ENCODE measurements at places on chromosomes 7 and 10. TPM values are rescaled to one million over a fixed set of nuclear protein-coding genes. Genes with fewer than 3 reads are reported as not detected.

The UCMA gene
- total RNA-seq, result not detected

The ZNF862 gene
- 3.4 TPM for total RNA-seq

The TFR2 gene
- total RNA-seq, result 2.2 TPM

The CLEC2L gene
- 0.09 TPM for total RNA-seq

The GNAT3 gene
- not detected for total RNA-seq

The PAX4 gene
- not detected for total RNA-seq

The C10orf62 gene
- total RNA-seq, result not detected

The FAM25C gene
- total RNA-seq, result 0.98 TPM

The OGDHL gene
- total RNA-seq, result 0.29 TPM

The DOCK1 gene
- total RNA-seq, result 18.8 TPM

The WDR37 gene
- 7.9 TPM for total RNA-seq

The ZDHHC16 gene
- 52.7 TPM for total RNA-seq

The TMEM273 gene
- not detected for total RNA-seq

The SGMS1 gene
- 43.7 TPM for total RNA-seq

The CACNA2D1 gene
- total RNA-seq, result 7.0 TPM

The ENTPD1 gene
- total RNA-seq, result not detected

The AKR1C3 gene
- total RNA-seq, result 1,197 TPM

The VWA2 gene
- 0.05 TPM for total RNA-seq

The GPR85 gene
- total RNA-seq, result not detected

The GIMAP2 gene
- total RNA-seq, result 0.09 TPM

The RBM20 gene
- total RNA-seq, result 3.3 TPM

The FGFBP3 gene
- total RNA-seq, result 2.5 TPM

The PBLD gene
- total RNA-seq, result 3.3 TPM

The ORAI2 gene
- 32.1 TPM for total RNA-seq

The SPDYE16 gene
- not detected for total RNA-seq

The NYAP1 gene
- 5.8 TPM for total RNA-seq

The TUBAL3 gene
- 0.21 TPM for total RNA-seq

The SLC13A1 gene
- not detected for total RNA-seq

The ZDHHC4 gene
- 50.3 TPM for total RNA-seq

The RPEL1 gene
- not detected for total RNA-seq

The PILRA gene
- total RNA-seq, result 5.2 TPM

The SFTPA1 gene
- not detected for total RNA-seq

The LGI1 gene
- not detected for total RNA-seq

The SLC18A2 gene
- total RNA-seq, result 0.02 TPM

The PIK3CG gene
- not detected for total RNA-seq

The FXYD4 gene
- not detected for total RNA-seq

The NME8 gene
- total RNA-seq, result not detected

The TNRC18 gene
- total RNA-seq, result 40.1 TPM

The FHIP2A gene
- total RNA-seq, result 11.4 TPM

The SPDYE11 gene
- not detected for total RNA-seq

The WNT16 gene
- 1.2 TPM for total RNA-seq

The ZNF804B gene
- total RNA-seq, result not detected

The EVX1 gene
- total RNA-seq, result 0.13 TPM

The TYSND1 gene
- total RNA-seq, result 16.3 TPM

The NUTM2B gene
- 0.36 TPM for total RNA-seq

The TMEM140 gene
- 1.0 TPM for total RNA-seq

The KIAA1217 gene
- total RNA-seq, result 1.5 TPM

The FOXL3 gene
- total RNA-seq, result not detected

The MYH16 gene
- 0.39 TPM for total RNA-seq

The NKX2-3 gene
- total RNA-seq, result not detected

The ZC3HAV1L gene
- 8.6 TPM for total RNA-seq

The GJD4 gene
- not detected for total RNA-seq

The POLD2 gene
- total RNA-seq, result 150 TPM

The H2BK1 gene
- not detected for total RNA-seq

The MYO1G gene
- 0.21 TPM for total RNA-seq

The IL6 gene
- 0.90 TPM for total RNA-seq

The OR2A12 gene
- total RNA-seq, result not detected

The FOXI2 gene
- total RNA-seq, result not detected

The LDB3 gene
- 0.06 TPM for total RNA-seq

The RSPH10B2 gene
- total RNA-seq, result 0.14 TPM

Measured in A549 treated with Hydrocortisone at 1 μM for 4 hours (cell line).